Retina (tissue), 1 donor: ENCODE measurements at places on chromosomes 11 and 22.

- no peak for DNase-seq
Observed at GRCh38 chr11:20874358-20874757, 205.0 kb downstream of the NELL1 start.

DNA sequence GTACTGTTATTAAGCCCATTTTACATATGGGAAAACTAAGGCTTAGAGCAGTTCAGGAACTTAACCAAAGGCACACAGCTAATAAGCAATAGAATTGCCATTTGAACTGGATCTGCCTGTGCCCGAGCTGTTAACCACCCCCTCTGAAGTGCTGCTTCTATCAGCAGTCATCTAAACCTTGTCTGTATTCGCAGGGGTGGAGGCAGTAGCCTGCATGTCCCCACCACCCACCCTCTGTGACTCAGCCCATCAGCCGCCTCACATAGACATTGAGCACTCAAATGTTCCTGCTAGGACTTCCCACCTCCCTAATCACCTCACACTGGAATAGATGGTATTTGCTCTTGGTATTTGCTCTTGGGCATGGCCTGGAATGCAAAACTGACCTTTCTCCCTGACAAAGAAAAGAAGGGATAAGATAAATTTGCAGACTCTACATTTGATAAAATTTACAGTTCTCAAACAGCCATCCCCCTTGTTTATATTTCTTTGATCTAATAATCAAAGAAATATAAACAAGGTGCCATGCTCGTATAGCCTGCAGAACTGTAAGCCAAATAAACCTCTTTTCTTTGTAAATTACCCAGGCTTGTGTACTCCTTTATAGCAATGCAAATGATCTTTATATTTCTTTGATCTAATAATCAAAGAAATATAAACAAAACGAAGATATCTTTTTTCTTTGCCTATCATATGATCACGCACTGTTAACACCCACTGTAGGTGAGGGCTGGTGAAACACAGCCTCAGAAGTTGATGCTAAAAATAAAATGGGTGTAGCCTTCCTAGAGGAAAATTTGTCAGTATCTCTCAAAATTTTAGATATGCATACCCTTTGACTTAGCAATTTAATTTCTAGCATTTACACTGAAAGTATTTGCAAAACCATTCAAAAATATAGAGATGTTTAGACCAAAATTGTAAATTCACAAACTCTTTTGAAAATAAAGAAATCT lies 15.9 kb downstream of the DKK3 start:
- DNase-seq = no peak

- no peak for DNase-seq
Observed at GRCh38 chr11:72483412-72484186, 49.3 kb upstream of the CLPB start.

DNA sequence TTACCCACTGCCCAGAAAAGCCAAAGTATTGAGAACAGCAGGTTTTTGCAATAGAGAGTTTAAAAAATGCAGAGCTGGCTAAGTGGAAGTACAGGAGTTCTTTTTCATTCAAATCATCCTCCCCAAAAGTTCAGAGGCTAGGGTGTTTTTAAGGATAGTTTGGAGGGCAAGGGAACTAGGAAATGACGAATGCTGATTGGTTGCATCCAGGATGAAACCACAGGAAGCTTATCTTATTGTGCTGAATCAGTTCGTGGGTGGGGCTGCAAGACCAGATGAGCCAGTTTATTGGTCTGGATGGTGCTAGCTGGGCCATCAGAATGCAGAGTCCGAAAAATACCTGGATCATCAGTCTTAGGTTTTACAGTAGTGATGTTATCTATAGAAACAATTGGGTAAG lies 1427.1 kb downstream of the LRRC4C start:
- DNase-seq = no peak

DNA sequence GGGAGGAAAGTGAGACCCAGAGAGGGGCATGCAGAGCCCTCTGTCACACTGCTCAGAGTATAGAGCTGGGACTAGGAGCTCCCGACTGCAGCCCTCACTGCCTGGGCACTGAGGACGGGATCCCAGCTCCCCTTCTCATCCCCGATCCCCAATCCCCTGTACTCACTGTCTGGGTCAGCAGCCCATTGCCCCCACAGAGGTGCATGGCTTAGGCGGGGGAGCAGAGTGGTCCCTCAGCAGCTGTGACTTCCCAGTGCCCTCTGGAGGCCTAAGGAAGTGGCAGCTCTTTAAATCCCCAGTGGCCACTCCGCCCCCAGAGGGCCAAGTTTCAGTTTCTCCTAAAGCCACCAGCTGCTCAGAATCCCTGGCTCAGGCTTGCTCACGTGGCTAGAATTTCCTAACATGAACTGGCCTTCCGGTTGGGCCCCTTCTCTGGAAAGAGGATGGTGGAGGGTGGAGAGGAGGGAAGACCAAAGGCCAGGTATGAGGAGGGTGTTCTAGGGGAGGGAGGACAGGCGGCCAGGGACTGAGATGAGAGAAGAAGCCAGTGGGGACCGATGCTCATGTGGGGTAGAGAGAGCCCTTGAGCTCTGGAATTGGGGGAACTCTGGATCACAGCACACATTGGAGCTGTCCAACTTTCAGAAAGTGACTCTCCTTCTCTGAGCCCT lies at the start of gene BATF2:
TSS of gene BATF2 (minus strand) at position 262 of the 671 bp plus-strand sequence. CDS start at position 205, 57 bp downstream.
- DNase-seq = peak; percentile 68

DNA sequence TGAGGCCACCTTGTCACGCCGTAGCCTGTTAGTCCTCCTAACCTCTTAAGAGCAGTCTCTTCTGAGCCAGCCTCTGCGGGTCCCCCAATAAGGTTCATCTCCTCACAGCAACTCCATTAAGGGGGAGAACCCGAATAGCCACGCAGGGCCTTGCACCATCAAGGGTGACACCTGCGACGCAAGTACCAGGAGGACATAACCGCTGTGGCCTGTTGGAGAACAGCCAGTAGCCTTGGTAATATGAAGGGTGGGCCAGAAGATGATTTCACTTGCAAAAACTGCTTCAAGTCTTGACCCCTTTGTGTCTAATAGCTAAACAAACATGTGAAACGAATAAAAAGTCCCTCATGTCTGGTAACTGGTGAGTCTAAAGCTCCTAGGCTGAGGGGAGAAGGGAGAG lies 14.8 kb downstream of the ARFGAP2 start:
- no peak for DNase-seq

DNA sequence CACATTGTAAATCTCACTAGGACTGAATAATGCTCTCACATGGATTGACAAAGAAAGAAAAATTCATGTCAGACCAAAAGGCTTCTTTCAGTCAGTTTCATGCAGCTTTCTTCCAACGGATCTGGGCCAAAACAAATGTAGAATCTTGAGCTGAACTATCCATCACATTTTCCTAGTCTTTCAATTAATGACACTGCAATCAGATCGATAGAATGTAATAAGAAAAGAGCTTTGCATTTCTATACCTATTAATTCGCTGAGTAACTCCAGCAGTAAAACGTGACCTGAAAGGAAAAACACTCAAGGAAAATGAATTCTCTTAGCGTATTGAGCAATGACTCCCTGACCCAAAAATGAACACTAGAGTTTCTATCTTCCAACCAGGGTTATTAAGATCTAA lies 194.8 kb upstream of the BLID start:
- DNase-seq = no peak

- DNase-seq = peak; percentile 40
Observed at GRCh38 chr22:49321477-49322055, 506.1 kb downstream of the BRD1 start.

DNA sequence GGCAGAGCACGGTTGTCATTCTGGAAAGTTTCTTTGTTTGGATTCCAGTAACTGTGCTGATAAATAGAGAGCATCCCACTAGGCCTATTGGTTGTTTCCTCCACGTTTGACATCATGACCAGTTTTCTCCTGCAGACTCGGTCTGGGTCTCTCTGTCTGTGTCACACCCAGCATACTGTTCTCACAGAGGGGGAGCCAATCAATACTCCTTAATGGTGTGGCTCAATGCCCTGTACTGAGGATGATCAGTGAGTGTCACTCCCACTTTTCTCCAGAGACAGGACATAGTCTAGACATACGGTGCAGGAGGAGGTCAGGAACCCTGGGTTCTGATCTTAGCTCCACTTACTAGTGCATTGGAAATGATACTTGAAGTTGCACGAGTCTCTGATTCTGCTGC lies 88.2 kb upstream of the BLID start:
- no peak for DNase-seq

DNA sequence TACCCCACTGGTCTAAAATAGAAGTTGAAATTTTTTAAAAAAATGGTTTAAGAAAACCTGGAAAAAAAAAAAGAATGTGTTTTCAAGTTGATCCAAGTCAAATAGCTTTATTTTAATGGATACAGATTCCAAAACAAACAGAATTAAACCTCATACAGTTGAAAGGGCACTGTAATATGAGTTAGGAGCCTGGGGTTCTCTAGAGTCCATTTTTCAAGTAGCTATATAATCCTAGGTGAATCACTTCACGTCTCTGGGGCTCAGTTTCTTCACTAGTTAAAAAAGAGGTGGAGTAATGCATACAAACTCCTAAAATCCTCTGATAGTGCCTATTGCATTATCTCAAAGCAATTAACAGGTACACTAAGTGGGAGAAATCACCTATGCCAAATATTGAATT lies 132.9 kb downstream of the BBOX1 start:
- no peak for DNase-seq

- DNase-seq = no peak
Observed at GRCh38 chr11:71204294-71204693, 48.1 kb downstream of the SHANK2 start.

- DNase-seq = no peak
Observed at GRCh38 chr11:93689240-93689639, 27.8 kb downstream of the CEP295 start.

GRCh38 chr11:44246726-44247125 lies 63.2 kb downstream of the ALX4 start:
- DNase-seq = no peak

- DNase-seq = no peak
Observed at GRCh38 chr11:33116535-33116934, 44.7 kb downstream of the CSTF3 start.

GRCh38 chr11:72968390-72968789 lies 154.2 kb downstream of the ATG16L2 start:
- DNase-seq = no peak

- DNase-seq = no peak
Observed at GRCh38 chr11:105334025-105334714, 194.6 kb upstream of the CARD18 start.

DNA sequence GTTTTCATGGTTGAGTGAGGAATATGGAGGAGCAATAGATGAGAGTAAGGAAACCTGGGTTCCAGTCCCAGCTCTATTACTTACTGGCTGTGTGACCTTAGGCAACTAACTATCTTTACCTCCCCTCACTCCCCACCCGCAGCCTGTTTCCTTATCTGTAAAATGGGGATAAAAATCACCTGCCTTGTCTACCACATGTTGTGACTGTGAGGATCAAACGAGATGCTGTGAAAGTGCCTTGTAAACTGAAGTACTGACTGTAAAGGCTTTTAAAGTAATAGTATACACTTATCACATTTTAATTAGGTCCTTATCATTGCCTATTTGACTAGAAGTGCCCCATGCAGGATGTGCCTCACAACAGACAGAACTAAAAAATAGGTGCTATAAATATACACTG lies 18.9 kb upstream of the PPP2R1B start:
- DNase-seq = no peak

GRCh38 chr22:31870890-31871289 lies 73.4 kb upstream of the YWHAH start:
- DNase-seq = no peak

- DNase-seq = no peak
Observed at GRCh38 chr11:121842192-121842585, 273.8 kb downstream of the BLID start.

- DNase-seq = no peak
Observed at GRCh38 chr11:6437993-6438392, 2.8 kb downstream of the HPX start.

DNA sequence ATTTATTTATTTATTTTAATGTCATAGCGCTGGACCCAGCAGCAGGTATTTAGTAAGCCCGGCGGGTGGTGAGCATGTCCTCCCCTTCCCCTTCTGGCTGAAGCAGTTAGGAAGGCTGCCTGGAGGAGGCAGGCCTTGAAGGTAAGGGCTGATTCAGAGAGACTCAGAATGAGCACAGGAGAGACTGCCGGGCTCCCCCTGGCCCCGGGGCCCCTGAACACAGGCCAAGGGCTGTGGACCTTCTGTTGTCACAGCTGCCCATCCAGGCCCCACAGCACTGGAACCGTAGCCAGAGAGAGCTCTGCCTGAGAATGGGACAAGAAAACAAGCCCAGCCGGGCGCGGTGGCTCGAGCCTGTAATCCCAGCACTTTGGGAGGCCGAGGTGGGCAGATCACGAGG lies 52.8 kb downstream of the KCNJ4 start:
- no peak for DNase-seq

DNA sequence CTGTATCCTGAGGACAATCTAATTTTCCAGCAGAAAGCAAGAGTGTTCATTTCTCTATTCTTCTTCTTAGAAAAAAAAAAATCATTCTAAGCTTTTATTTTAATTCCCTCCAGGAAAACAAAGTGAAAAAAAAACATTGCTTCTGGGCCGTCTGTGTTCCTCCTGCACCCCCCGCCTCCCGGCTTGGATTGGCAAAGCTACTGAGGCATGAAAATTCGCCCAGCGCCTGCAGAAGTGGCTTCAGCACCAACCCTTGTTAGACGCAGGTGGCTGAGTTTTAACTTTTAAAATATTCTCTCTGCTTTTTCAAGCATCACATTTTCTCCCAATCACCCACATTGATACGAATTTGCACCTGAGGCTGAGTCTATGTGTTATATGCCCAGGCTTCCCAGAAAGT lies 401.6 kb downstream of the BRD1 start:
- DNase-seq = no peak

DNA sequence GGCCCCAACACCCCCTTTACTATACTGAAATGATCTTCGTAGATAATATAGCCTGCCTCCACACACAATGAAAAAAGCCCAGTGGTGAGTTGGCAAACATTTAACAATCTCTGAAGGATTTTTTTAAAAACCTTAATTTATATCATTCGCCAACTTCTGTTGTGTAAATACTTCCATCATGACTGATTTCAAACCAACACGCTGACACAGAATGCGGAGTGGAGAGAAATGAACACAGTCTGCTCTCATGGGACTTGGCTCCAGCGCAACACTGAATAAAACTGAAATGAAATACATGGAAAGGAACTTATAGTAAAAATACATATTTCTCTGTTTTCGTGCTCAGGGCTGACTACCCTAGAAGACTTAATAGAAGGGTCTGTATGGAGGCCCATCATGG lies 61.3 kb upstream of the WNT11 start:
- no peak for DNase-seq

DNA sequence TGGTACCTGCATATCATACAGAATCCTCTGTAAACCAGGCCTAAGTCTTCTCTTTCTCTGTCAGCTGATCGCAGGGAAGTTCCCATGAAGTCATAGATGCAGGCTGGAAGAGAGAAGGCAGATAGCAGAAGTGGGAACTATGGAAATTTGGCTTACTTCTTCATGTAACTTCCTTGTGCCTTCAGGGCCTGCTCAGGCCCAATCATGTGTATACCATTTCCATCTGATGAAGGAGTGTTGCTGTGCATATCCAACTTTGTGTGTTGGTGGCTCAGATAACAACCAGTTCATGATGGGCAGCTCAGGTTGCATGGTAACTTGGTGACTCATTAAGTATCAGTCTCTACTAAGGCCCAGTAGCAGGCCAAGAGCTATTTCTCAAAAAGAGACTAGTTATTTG lies 53.1 kb upstream of the CEP295 start:
- no peak for DNase-seq

- DNase-seq = no peak
Observed at GRCh38 chr11:42179216-42179615, 719.8 kb upstream of the LRRC4C start.
